Activated CD4-positive, alpha-beta T cell treated with anti-CD3 and anti-CD28 coated beads, Interleukin-2, amount 10 ng/mL, durations not matched to agents 7 days and 5 days (primary cell): ENCODE measurements at places on chromosomes 11 and 22. TPM values are rescaled to one million over a fixed set of nuclear protein-coding genes. Genes with fewer than 3 reads are reported as not detected.

GRCh38 chr22:45880091-45880715, 96.8 kb downstream of the WNT7B start:
- no peaks in the 10 kb centered on the region for H3K36me3 ChIP-seq
- H3K4me3 ChIP-seq, result no peak overlapping the region
- DNase-seq, result no peak

- peaks cover 14% of the 10 kb centered on the region for H3K4me1 ChIP-seq
- H3K27ac ChIP-seq, result no peak overlapping the region
- no peak for DNase-seq
- peaks cover 14% of the 10 kb centered on the region for H3K36me3 ChIP-seq
- no peaks in the 10 kb centered on the region for H3K27me3 ChIP-seq
Observed at GRCh38 chr11:1012740-1013630, 23.5 kb downstream of the MUC6 start.

GRCh38 chr11:102427068-102427467, 25.5 kb downstream of the TMEM123 start:
- peaks cover 77% of the 10 kb centered on the region for H3K4me1 ChIP-seq
- no peak for DNase-seq
- H3K36me3 ChIP-seq, result peaks cover 74% of the 10 kb centered on the region

AMOTL1 gene
- total RNA-seq, result 4.0 TPM

- H3K27me3 ChIP-seq, result peaks cover 2% of the 10 kb centered on the region
- no peak for DNase-seq
- no peaks in the 10 kb centered on the region for H3K36me3 ChIP-seq
- H3K4me1 ChIP-seq, result peaks cover 2% of the 10 kb centered on the region
Observed at GRCh38 chr22:27713461-27713860, 88.1 kb downstream of the MN1 start.

SLC1A2 gene
- total RNA-seq, result not detected

DNA sequence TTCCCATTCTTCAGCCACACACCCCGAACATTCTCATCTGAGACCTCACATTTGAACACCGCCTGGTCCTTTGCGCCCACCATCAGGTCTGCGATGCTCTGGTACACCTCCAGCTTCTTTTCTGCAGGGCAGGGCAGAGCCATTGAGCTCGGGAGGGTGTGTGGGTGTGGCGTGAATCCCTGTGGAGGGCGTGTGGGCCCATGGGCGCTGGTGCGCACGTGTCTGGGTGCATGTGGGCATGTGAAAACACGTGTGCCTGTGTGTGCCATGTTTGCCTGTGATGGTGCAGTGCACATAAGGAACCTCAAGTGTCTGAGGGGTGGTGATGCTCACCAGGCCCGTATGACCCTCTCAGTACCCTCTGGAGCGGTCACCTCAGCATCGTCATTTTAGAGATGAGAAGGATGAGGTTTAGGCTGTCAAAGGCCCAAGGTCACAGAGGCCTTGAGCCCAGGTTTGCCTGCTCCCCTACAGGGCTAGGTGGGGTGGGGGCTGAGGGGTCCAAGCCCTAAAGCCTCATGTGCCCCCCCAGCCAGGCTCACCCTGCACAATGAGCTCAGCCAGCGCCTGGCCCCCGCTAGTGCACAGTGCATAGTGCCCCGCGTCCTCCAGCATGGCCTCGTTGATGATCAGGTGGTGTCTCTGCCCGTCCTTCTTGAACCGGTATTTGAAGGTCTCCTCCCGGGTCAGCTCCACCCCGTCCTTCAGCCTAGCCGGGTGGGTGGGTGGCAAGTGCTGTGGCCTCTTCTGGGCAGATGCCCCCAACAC, 10.3 kb downstream of the MYBPC3 start:
- no peak overlapping the region for H3K4me3 ChIP-seq
- H3K36me3 ChIP-seq, result no peaks in the 10 kb centered on the region
- H3K27ac ChIP-seq, result no peak overlapping the region
- no peaks in the 10 kb centered on the region for H3K27me3 ChIP-seq
- H3K4me1 ChIP-seq, result no peaks in the 10 kb centered on the region

C11orf42 gene
- not detected for total RNA-seq

CLTCL1 gene
- total RNA-seq, result 0.62 TPM

NPAS4 gene
- 0.52 TPM for total RNA-seq

RIBC2 gene
- 4.8 TPM for total RNA-seq

- no peak for DNase-seq
- H3K4me3 ChIP-seq, result no peak overlapping the region
- no peak overlapping the region for H3K27ac ChIP-seq
- H3K36me3 ChIP-seq, result no peaks in the 10 kb centered on the region
- H3K4me1 ChIP-seq, result no peaks in the 10 kb centered on the region
Observed at GRCh38 chr11:123924027-123924426, 15.4 kb upstream of the OR4D5 start.
